HFF-Myc (cell line): ENCODE measurements at places on chromosomes 1 and 21.

DNA sequence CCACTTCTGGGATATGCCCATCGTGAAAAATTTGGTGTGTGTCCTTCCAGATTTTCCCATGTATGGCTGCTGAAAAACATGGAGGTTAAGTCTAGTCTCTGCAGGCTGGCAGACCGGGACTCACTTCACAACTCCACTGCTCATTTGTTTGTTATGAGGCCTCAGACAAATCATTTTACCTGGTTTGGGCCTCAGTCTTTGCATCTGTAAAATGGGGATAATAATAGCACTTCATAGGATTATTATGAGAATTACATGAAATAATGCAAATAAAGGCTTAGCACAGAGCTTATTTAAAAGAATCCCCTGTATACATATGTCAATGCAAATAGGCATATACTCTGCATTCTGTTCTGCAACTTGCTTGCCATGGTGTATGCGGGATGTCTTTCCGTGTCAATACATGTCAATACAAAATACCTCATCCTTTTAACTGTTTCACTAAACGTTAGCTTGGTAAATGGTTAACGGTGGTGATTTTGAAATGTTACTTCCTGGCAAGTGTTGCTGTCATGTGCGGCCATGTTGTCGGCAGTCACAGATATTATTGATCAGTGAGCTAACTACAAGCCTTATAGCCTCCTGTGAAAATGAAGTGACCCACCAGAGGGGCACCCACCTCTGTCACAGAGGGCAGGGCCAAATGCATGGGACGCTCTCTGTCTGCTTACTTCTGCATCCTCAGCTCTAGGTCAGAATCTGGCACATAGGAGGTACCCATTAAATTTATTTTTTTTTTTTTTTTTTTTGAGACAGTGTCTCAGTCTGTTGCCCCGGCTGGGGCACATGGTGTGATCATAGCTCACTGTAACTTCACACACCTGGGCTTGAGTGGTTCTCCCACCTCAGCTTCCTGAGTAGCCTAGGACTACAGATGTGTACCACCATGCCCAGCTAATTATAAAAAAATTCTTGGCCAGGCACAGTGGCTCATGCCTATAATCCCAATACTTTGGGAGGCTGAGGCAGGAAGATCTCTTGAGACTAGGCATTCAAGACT is 4.3 kb downstream of the LCK start:
- no peak for DNase-seq

DNA sequence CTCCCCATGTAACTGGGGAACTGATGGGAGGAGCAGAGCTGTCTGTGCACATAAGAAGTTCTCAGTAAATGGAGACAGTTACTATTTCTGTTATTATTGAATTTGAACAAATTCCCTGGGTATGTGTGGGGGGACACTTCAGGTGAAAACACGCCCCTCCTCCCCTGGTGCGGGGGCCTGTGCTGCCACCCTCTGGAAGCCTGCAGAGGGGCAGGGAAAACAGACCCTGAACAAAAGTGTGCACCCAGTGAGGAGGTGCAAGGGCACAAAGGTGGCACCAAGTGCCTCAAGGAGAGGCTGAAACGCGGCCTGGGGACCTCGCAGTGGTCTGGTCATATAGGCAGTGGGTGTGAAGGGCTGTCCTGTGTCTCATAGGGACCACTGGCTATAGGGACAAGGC is 18.2 kb upstream of the NADK start:
- DNase-seq: no peak

DNA sequence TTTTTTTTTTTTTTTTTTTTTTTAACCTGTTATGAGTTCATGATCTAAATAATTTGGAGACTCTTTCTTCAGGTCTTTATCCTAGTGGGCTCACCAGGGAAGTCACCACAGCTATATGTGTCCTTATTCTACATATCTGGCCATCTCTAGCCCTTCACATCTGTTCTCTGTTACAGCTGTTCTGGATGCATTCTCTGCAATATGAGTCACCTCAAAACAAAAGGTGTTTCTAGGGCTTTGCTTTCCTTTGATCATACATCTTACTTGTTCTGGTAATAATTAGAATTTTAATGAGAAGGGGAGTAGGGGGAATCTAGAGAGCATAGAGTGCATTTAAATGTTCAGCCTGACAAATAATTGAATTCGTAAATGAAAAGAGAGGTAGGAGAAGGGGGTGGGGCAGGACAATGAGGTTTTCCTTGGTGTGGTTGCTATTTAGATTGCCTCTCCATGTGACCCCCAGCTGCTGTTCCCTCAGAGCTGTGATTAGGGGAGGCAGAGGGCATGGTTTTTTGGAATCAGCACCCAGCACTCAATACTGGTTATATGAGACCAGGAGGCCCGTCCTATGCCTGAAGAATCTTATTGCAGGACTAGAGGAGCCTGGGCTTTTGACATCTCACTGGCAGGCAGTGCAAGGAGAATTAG is 8.0 kb downstream of the SYT6 start:
- DNase-seq: peak; percentile 20

GRCh38 chr1:12040457-12041051 is 21.3 kb downstream of the MIIP start:
- DNase-seq: peak; percentile 65

- no peak for DNase-seq
Observed at GRCh38 chr21:43352568-43353281, 74.2 kb downstream of the SIK1 start.

DNA sequence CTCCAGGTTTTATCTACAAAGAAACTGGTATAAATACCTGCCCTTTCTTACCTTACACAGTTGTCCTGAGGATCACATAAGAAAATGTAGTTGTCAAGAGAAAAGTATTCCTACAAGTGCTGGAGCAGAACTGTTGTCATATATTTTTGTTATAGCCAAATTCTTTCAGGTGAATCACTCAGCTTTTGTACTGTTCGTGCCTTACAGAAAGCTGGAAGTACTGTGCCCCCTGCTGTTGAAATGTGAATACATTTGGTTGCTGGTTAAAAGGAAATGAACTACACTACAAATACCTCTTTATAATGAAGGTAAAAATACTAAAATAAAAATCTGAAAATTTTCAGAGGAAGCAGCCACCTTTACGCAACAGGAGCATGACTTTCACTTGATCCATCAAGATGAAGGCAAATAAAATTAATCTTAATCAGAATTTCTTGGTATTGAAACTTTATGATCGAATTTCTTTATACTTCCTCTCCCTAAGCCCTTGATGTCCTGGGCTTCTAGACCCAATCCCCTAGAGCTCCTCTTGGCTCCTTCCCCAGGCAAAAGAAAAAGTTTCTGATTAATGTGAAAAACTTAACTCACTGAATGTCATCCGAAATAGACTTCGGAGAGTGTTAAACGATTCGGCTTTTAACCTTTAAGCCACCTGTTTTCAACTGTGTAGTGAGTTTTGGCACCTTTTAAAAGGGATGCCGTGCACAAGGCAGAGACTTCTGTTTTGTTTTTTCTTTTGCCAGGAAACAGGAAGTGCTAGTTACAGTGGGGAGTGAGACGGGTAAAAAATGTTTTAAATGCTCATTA is 12.5 kb downstream of the CHML start:
- DNase-seq: no peak

DNA sequence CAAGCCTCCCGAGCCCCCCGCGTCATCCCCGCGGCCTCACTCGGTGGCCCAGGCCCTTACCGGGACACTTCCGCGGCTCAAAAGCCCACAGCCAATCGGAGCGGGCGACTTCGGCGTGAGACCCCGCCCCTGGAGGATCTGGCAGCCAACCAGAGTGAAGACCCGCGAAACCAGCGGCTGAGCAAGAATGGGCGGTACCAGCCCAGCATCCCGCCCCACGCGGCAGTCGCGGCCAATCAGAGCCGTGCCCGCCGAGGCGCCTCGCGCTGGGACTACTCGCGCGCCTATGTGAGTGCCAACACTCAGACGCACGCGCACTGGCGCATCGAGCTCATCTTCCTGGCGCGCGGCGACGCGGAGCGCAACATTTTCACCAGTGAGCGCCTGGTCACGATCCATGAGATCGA is 22.5 kb downstream of the DISP3 start:
- no peak for DNase-seq

DNA sequence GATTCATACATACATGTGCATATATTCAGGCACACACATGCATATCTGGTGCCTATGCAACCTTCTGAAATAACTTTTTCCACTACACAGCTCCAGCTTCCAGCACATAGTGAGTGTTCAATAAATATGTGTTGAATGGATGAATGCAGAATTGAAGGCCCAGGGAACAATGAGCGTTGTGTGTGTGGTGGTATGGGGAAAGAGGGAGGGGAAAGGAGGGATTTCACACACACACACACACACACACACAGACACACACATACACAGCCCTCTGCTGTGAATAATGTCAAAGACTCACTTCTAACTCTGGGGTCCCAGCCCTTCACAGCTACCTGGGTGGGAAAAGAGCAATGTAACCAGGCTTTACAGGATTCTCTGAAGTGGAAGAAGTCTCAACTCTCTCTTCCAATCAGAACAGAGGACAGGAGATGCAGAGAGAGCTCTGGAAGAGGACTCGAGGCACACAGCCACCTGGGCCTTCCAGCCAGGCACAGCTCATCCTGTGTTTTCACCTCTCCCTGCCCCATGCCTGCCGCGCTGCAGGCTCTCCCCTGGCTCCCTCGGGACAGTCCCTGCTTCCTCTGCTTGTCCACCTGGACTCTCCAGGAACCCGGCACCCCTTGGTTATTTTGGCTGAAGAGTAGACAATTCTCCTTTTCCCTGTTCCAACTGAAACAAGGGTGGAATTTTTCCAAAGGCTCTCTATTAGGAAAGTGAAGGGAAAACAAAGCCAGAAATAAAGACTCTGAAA is 5.4 kb upstream of the IGSF8 start:
- DNase-seq: no peak

DNA sequence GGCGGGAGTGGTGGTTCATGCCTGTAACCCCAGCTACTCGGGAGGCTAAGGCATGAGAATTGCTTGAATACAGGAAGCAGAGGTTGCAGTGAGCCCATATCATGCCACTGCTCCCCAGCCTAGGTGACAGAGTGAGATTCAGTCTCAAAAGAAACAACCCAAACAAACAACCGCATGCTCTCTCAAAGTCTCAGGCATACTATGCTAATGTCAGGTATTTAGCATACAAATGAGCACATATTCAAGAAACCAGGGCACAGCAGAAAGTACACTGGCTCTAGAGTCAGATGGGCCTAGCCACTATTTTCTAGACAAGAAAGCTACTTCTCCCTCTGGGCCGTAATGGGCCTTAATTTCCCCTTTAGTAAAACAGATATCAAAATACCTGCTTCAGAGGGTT is 55.0 kb downstream of the ELAVL4 start:
- no peak for DNase-seq

DNA sequence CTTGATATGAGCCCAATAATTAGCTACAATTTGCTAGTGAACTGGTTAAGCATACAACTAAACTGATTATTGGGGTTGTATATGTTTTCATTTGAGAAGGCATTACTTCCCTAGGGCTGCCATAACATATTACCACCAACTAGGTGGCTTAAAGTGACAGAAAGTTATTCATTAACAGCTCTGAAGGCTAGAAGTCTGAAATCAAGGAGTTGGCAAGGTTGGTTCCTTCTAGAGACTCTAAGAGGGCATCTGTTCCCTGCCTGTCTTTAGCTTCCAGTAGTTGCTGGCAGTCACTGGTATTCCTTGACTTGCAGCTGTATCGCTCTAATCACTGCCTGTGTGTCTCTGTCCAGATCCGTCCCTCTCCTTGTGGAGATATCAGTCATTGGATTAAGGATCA is 86.3 kb downstream of the LHX9 start:
- DNase-seq: no peak

DNA sequence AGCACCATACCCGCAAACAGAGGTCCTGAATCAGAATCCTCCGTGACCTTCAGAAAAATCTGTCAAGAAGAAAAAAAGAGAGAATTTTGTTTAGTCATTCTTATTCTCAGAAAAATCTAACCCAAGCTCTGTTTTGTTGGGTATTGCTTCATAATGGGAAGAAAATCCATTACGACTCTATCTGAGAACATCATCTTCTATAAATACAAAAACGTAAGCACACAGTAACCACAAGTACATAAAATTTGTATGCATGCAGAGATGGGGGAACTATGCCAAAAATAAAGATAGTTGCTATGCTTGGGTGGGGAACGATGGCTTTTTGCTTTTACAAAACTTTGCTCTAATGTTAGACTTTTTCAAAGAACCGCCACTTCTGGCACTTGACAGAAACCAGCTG is 84.2 kb downstream of the ABCA4 start:
- DNase-seq: no peak

DNA sequence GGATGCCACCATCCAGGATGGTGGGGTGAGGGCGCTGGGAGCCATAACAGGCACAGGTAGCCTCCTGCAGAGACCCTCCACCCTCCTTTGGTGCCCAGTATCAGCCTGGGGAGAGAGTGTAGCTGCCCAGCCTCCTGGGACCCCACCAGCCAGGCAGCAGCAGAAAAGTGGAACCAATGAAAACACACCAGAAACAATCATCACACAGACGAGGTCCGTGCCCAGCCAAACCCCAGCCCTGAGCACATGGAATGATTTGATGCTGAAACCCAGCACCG is 285.1 kb downstream of the PTPRU start:
- DNase-seq: no peak

- DNase-seq: no peak
Observed at GRCh38 chr21:24649691-24650090, 957.6 kb downstream of the MRPL39 start.

- no peak for DNase-seq
Observed at GRCh38 chr1:14949836-14950713, 203.5 kb upstream of the TMEM51 start.

DNA sequence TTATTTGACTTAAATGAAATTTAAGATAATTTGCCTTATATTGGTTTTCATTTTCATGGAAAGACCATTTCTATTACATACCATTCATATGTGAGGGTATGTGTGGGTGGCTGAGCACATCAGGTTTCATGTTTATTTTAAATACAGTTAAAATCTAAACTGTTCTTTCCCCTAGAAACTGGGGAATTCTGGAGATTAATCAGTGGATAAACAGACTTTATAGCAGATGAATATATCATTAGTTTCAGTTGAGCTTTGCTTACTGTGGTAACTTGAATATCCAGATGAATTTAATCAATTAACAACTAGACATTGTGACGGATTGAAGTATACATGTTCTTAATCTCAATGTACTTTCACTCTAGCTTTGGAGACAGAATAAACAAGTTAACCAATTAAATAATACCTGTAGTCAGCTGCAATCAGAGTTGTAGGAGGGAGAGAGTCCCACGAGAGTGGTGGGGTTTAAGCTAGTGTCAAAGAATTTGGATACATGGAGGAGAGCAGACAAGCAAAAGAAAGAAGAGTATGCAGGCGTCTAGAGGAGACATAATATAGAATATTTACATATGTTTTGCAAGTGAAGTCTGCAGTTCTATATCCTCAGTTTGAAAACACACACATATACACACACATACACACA is 97.6 kb downstream of the PDE4B start:
- no peak for DNase-seq

- DNase-seq: no peak
Observed at GRCh38 chr1:209777587-209777986, 6.8 kb downstream of the C1orf74 start.

DNA sequence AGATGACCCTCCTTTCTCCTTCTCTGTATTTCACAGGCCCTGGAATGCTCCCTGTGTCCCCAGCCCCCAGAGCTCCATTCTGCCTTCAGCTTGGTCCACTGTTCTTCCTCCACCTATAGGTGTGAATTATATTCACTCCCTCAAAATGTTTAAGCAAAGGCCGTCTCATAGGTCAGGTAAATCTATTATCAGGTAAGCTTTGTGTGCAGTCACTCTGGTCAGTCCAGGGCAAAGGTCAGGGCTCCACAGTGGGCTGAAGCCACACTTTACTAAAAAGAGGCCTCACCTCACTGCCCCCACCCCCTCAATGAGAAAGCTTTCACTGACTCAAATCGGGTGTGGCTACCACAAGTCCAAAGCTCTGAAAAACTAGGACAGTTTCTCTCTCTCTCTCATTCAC is 65.9 kb downstream of the DNTTIP2 start:
- no peak for DNase-seq

GRCh38 chr1:202807451-202807925 is 733 bp downstream of the KDM5B start:
- no peak for DNase-seq
